ENCODE measurements at places on chromosomes 5 and 9.

- no peak for DNase-seq
Measured at GRCh38 chr9:112858625-112859147, 32.0 kb downstream of the SLC46A2 start.

DNA sequence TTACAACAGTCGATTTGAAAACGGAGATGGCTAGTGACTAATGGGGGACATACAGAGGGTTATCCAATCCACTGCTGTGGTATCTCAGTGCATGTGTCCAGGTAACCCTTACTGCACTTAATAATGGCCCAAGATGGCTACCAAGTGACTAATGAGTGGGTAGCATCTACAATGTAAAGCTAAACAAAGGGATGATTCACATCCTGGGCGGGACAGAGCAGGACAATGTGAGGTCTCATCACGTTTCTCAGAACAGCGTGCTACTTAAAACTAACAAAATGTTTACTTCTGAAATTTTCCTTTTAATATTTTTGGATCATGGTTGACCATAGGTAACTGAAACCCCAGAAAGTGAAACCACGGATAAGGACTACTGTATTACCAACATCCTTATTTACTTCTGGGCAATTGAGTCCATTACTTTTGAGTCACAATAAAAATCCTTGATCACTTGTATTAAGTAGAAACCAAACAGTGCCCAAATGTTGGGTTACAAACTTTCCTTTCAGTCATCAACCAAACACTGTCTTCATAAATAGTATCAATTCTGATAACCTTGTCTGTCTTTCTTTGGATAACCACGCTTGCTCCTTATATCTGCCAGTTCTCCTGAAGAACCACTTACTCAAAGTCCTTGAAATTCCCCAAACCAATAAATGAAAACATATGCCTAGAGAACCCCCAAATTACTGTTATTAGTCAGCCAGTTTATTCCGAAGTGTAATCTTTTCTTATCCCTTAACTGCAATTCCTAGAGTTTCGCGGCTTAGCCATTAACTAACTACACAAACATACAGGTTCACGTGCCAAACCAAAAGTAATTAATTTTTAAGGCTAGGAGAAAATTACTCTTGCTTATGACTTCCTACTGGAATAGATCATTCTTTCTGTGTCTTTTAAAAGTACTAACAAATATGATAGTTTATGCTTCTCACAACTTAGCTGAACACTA lies 59.7 kb downstream of the ELL2 start:
- DNase-seq, result peak; percentile 34

- DNase-seq, result no peak
Measured at GRCh38 chr5:132099905-132100304, 26.3 kb downstream of the CSF2 start.

DNA sequence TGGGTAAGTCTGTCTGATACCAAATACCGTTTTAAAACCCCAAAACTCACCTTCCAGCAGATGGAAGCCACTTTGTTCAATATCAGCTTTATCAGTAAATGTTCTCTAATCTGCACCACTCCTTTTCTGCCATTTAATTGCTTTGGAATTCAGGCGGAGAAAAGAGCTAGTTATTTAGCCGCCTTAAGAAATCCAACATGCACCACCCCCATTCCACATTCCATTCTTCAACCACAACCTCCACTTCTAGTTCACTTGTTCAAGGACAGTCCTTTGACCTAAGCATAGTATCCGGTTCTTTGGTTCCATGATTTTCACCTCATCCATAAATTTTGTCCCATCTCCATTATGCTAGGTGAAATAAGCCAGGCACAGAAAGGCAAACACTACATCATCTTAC lies 240.1 kb downstream of the DNAH5 start:
- no peak for DNase-seq

- DNase-seq, result no peak
Measured at GRCh38 chr5:74167206-74167929, 473.2 kb downstream of the ENC1 start.
